Activated naive CD8-positive, alpha-beta T cell treated with anti-CD3 and anti-CD28 coated beads, Interleukin-2, amount 50 U/mL, for 16 hours (primary cell): ENCODE measurements at places on chromosomes 11 and 22.

- no peak for DNase-seq
These were observed 42.5 kb downstream of the CCDC73 start for GRCh38 chr11:32752001-32752400.

- DNase-seq = no peak
These were observed 34.6 kb upstream of the ANO1 start for GRCh38 chr11:70043482-70043881.

GRCh38 chr22:19422440-19423301, 8.9 kb downstream of the HIRA start:
- no peak for DNase-seq

DNA sequence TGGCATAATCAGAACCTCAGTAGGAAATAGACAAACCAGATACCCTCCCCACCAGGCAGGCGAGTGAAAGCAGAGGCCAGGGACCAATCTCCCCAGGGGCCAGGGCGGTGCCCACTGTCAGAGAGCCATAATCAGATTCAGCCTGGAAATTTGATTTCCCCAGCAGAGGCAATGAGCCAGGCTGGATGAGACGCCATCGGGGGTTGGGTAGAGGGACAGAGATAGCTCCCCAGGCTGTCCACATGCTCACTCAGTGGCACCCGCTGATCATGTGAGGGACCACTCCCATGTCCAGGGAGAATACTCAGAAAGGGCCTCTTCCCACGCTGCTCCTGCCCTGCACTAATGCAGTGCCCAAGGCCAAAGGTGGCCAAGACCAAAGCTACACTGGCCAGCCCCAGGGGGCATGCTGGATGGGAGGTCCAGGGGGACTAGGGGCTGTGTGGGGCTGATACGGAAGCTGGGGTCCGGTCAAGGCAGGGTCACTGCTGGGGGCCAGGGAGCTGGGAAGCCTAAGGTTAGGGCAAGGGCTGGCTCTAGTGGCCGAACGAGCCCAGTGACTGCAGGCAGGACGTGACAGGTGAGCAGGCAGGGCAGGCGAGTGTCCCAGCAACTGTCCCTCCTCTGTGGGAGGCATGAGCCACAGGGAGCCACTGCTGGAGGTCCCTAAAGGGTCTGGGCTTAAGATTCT, 19.8 kb downstream of the ARVCF start:
- no peak for DNase-seq

- no peak for DNase-seq
These were observed 11.4 kb downstream of the PRSS23 start for GRCh38 chr11:86811637-86812321.

DNA sequence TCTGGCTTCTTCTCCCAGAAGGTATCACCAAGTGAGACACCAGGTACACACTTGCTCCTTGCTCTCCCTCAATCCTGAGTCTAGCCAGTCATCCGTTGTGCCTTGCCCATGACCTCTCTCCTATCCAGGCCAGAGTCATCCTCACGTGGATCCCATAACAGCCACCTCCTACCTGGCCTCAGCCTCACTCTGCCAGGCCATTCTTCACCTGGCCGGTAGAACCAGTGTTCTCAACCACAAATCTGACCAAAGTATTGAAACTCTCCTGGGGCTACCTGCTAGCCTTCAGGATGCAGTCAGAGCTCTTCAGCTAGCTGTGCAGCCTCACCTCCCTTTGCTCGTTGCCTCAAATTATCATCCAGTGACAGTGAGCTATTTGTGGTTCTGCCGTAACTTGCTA, 37.7 kb downstream of the CHRDL2 start:
- DNase-seq = no peak

- DNase-seq = peak; percentile 24
These were observed 24.0 kb downstream of the SLC43A1 start for GRCh38 chr11:57491371-57492061.
